ENCODE measurements at places on chromosomes 7 and 10.
A peak's percentile ranks its signal among the peaks of the same experiment; 100 is the strongest.

DNA sequence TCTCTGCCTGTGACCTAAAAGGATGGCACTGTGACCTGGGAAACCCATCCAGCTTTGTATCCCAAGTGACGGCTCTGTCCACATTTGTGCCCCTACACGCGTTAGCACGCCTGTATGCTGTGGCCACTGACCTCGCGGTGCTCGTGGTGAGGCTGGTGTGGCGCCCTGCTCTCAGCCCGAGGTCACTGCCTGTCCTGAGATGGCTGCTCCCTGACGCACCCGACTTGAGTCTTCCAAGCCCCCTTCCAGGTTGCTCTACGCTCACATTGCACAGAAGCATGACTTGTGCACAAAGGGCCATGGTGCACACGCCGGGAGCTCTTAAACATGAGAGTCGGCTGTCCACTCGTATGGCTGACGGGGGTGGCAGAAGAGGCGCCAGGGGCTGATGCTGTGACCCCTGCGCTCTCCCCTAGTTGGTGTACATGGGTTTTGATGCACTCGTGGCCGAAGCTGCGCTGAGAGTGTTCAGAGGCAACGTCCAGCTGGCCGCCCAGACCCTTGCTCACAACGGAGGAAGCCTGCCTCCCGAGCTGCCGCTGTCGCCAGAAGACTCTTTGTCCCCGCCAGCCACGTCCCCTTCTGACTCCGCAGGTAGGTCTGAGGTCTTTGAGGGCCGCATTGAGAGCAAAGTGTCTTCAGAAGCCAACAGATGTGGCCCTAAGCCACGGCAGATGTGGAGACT, 33.5 kb downstream of the WDR86 start:
- DNase-seq = no peak

DNA sequence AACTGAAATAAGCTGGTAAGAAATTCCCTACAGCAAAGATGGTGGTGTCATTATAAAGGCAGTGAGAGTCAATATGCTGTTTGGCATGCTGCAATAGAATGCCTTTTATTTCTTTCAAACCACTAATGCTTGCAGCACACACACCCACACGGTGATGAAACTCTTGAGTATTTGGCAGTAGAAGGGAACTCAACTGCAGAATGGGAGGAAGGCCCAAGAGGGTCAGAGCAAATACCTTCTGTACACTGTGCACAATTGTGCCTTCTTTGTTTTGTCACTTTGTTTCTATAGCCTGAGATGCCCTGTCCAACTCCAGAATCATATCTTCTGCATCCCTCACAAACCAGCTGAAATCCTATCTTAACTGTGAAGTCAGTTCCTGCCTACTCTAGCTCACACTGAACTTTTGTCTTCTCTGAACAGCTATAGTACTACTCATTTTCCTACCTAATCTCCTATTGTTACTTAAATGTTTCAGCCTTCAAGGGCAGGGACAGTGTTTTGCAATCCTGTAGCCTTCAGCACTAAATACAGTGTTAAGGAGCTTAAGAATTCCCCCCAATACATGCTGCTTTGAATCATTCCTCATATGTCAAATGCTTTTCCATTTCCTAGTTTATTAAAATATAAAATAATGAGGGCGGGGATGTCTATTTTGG, 22.2 kb downstream of the MMS19 start:
- no peak for DNase-seq

GRCh38 chr7:141609576-141609975, 58.4 kb downstream of the AGK start:
- DNase-seq = no peak

DNA sequence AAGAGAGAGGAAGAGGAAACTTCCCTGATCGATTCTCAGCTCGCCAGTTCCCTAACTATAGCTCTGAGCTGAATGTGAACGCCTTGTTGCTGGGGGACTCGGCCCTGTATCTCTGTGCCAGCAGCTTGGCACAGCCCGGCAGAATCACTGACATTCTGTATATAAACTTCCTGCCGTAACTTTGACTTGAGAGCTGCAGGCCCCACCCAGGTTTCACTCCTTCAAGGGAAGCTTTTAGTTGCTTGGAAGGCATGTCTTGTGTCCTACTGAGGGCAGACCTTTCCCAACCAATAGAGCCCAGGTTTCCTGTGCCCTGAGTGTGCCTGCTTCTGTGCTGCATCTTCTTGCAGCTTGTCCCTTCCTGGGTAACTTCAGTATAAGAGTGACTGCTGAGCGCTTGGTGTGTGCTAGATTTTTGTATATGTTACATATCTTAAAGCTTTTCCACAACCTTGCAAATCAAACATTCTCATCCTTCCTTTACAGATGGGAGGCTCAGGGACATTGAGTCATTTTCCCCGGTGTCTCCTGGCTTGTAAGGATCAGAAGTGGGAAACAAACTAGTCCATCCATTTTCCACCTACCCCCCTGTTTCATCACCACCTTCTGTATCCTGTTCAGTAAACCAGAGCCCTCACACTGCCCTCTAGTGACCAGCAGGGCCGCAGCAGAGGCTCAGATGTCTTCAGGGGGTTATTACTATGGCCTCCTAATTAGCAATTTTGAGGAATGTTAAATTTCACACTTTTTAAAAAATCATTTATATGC, 225.2 kb upstream of the PRSS58 start:
- peak; percentile 25 for DNase-seq
